ENCODE measurements at places on chromosomes 3 and 15. TPM values are rescaled to one million over a fixed set of nuclear protein-coding genes. Genes with fewer than 3 reads are reported as not detected.
A peak's percentile ranks its signal among the peaks of the same experiment; 100 is the strongest.

- no peaks in the 10 kb centered on the region for H3K36me3 ChIP-seq
- H3K27ac ChIP-seq, result no peak overlapping the region
- no peaks in the 10 kb centered on the region for H3K27me3 ChIP-seq
- no peaks in the 10 kb centered on the region for H3K4me1 ChIP-seq
- peak; percentile 29 for DNase-seq
- H3K4me3 ChIP-seq, result no peak overlapping the region
Observed at GRCh38 chr3:154954757-154955156, 125.4 kb upstream of the MME start.

- H3K36me3 ChIP-seq, result no peaks in the 10 kb centered on the region
- H3K27me3 ChIP-seq, result peaks cover 13% of the 10 kb centered on the region
- no peak overlapping the region for H3K4me3 ChIP-seq
- H3K4me1 ChIP-seq, result peaks cover 11% of the 10 kb centered on the region
Observed at GRCh38 chr3:93969443-93969842, 4.3 kb downstream of the PROS1 start.

The ATP10A gene
- total RNA-seq, result 1.6 TPM

The CHDH gene
- total RNA-seq, result 0.37 TPM

DNA sequence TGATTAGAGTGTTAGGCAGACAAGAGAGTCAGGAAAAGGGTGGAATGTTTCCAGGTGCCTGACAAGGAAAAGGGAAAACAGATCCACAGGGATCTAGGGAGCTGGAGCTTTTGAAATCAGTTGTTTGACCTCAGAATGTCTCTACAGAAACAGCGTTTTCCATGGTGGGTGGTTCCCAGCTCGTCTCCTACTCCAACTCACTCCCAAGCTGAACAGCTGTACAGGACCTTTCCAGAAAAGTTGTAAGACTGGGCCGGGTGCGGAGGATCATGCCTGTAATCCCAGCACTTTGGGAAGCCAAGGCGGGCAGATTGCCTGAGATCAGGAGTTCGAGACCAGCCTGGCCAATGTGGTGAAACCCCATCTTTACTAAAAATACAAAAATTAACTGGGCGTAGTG, 55.7 kb upstream of the RYK start:
- H3K4me3 ChIP-seq, result no peak overlapping the region
- H3K27me3 ChIP-seq, result peaks cover 9% of the 10 kb centered on the region
- H3K4me1 ChIP-seq, result no peaks in the 10 kb centered on the region
- no peak for DNase-seq

DNA sequence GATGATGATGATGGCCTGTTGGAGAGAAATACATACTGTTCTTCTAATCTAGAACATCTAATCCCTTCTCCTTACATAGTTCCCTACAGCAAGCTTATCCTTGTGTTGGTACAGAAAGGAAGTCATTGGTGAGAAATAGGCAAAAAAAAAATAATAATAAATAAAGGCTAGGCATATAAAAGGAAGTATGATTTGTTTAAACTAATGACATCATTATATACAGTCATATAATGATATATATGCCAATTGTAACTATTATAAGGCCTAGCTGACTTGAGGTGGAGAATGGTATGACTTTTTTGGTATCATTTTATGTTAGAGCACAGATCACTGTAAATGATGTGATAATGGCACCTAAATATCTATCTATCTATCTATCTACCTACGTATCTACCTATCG, 142.4 kb downstream of the DUT start:
- H3K27ac ChIP-seq, result no peak overlapping the region
- H3K4me3 ChIP-seq, result no peak overlapping the region
- H3K4me1 ChIP-seq, result no peaks in the 10 kb centered on the region
- no peak for DNase-seq
- H3K27me3 ChIP-seq, result no peaks in the 10 kb centered on the region

DNA sequence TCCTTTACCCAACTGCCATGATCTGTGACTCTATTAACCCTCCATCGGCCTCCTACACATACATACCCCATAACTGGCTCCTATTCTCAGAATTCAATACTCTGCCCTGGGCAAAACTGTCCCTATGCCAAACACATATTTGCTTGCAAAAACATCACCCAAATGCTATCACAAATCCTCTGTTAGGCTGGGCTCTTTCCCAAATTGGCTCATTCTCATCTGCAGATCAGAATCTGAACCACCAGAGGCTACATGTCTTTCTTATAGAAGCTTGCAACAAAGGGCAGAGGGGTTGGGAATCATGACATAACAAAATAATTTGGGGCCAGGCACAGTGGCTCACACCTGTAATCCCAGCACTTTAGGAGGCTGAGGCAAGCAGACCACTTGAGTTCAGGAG, 45.4 kb upstream of the GOLM2 start:
- no peak overlapping the region for H3K27ac ChIP-seq
- no peak overlapping the region for H3K4me3 ChIP-seq
- H3K36me3 ChIP-seq, result no peaks in the 10 kb centered on the region
- H3K4me1 ChIP-seq, result no peaks in the 10 kb centered on the region
- no peaks in the 10 kb centered on the region for H3K27me3 ChIP-seq

DNA sequence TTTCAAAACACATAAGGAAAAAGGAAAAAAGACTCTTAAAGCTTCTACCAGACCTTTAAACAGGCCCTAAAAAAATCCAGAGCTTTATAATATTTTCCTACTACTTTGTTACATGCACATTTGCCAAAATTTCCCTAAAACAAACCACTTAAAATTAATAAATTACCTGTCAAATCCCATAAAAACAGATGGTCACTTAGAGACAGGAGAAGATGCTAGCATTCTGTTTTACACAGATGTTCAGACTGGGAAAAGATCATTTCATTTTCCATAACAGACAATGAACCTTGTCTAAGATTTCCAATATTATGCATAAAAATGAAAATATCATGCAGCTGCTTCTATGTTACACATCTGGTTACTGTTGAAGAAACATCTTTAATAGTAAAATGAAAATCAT, 66.6 kb downstream of the SUCLG2 start:
- no peaks in the 10 kb centered on the region for H3K27me3 ChIP-seq
- H3K36me3 ChIP-seq, result no peaks in the 10 kb centered on the region
- no peaks in the 10 kb centered on the region for H3K4me1 ChIP-seq
- H3K27ac ChIP-seq, result no peak overlapping the region

GRCh38 chr15:81410318-81410753, 36.3 kb upstream of the TMC3 start:
- H3K4me1 ChIP-seq, result no peaks in the 10 kb centered on the region
- peak; percentile 47 for DNase-seq
- H3K36me3 ChIP-seq, result no peaks in the 10 kb centered on the region
- no peak overlapping the region for H3K27ac ChIP-seq
- no peaks in the 10 kb centered on the region for H3K27me3 ChIP-seq
- H3K4me3 ChIP-seq, result no peak overlapping the region

DNA sequence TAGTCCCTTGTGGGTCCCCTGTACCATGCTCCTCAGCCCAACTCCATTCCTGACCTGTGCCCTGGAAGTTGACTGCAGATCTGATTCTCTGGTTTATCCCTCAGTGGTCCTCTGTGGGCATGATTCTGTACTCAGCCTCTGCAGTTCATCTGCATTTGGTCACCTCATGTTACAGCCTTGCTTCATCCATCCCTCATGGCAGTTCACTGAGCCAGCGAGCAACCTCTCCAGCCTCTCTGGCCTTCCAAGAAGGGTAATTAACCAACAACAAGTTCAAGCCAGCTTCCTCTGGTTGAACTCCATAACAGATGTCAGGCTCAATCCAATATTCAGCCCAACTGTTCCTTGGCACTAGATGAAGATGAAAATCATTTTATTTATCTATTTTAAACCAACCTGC, 509.5 kb downstream of the NTRK3 start:
- H3K27ac ChIP-seq, result no peak overlapping the region
- H3K4me3 ChIP-seq, result no peak overlapping the region
- H3K36me3 ChIP-seq, result no peaks in the 10 kb centered on the region
- DNase-seq, result no peak

DNA sequence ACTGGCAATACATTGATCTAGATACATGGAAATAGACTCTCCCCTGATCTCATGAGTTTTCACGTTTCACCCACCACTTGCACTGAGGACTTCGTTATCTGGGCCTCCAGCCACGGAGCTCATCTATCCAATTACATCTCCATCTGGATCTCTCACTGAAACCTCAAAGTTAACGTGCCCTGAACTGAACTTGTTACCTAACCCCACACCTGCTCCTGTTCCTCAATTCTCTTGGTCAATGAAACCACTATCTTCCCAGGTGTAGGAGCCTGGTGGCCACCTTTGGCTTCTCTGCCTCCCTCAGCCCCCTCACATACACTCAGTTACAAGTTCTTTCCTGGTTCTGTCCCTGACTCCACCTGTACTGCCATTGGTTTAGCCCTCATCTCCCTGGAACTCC, 9.7 kb downstream of the DGKG start:
- no peaks in the 10 kb centered on the region for H3K27me3 ChIP-seq
- no peak for DNase-seq
- no peaks in the 10 kb centered on the region for H3K4me1 ChIP-seq
- H3K4me3 ChIP-seq, result no peak overlapping the region
- H3K36me3 ChIP-seq, result no peaks in the 10 kb centered on the region
- no peak overlapping the region for H3K27ac ChIP-seq

The TEX9 gene
- total RNA-seq, result 41.8 TPM

The LTK gene
- total RNA-seq, result 4.4 TPM

The RETNLB gene
- total RNA-seq, result not detected

Measured in B cell (primary cell).